ENCODE measurements at places on chromosomes 1 and 21.
A peak's percentile ranks its signal among the peaks of the same experiment; 100 is the strongest.

DNA sequence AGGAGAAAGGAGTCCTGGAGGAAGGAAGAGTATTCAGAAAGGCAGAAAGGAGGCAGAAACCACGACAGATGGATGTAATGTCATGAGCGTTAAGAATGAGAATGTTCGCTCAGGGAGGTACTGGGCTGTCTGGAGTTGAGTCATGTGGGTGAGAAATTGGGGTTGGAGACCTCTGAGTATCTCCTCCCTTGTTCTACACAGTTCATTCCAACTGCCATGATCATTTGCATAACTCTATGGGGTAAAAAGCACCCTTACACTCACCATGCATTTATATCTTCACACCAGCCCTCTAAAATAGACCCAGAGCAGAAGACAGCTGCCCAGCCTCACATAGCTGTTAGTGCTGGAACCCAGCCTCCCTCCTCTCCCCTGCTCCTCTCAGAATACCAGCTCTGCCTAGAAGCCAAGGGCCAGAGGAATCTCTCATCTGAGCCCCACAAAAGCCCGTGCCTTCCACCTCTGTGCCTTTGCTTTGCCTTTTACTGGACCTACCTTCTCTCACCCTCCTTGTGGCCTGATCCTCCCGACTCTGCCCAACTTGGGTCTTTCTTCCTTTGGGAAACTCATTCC lies 85.2 kb downstream of the BEND5 start:
- no peak for DNase-seq
- H3K4me3 ChIP-seq = no peak overlapping the region
- H3K36me3 ChIP-seq = no peaks in the 10 kb centered on the region
- no peak overlapping the region for H3K27ac ChIP-seq

DNA sequence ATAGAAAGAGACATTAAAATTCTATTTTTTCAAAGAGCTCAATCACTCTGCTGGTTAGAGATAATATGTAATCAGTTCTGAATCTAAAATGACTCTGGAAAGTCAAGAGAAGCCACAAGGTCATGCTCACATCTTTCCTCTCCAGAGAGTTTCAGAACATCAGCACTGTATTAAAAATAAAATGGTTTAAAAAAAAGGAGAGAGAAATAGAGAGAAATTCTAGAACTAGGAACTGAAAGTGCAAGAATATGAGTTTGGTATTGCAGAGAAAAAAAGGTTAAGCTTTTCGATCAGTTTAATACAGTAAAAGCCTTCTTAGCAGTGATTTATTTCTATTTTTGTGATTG lies 44.0 kb upstream of the DIPK1A start:
- no peaks in the 10 kb centered on the region for H3K36me3 ChIP-seq
- no peak for DNase-seq
- no peaks in the 10 kb centered on the region for H3K4me1 ChIP-seq
- peaks cover 32% of the 10 kb centered on the region for H3K27me3 ChIP-seq

- H3K27me3 ChIP-seq = no peaks in the 10 kb centered on the region
- H3K4me1 ChIP-seq = peaks cover 4% of the 10 kb centered on the region
- peaks cover 17% of the 10 kb centered on the region for H3K36me3 ChIP-seq
- peak overlapping the region; percentile 72 for H3K27ac ChIP-seq
- DNase-seq = peak; percentile 80
Measured at GRCh38 chr1:150876119-150876454, 312 bp downstream of the ARNT start.

GRCh38 chr21:29416268-29416667 lies 117.5 kb downstream of the BACH1 start:
- H3K4me1 ChIP-seq = no peaks in the 10 kb centered on the region
- no peak overlapping the region for H3K27ac ChIP-seq
- peaks cover 3% of the 10 kb centered on the region for H3K36me3 ChIP-seq
- no peaks in the 10 kb centered on the region for H3K27me3 ChIP-seq
- H3K4me3 ChIP-seq = no peak overlapping the region

All from mesenchymal stem cell (in vitro differentiated cells and primary cell).